ENCODE measurements at places on chromosomes 5 and 9.

- DNase-seq = no peak
Observed at GRCh38 chr5:129653057-129653375, 94.9 kb upstream of the MINAR2 start.

- peak; percentile 77 for DNase-seq
Observed at GRCh38 chr5:134554319-134555222, 29.1 kb downstream of the JADE2 start.

GRCh38 chr5:66945389-66946349, 250.9 kb downstream of the CD180 start:
- DNase-seq = no peak

DNA sequence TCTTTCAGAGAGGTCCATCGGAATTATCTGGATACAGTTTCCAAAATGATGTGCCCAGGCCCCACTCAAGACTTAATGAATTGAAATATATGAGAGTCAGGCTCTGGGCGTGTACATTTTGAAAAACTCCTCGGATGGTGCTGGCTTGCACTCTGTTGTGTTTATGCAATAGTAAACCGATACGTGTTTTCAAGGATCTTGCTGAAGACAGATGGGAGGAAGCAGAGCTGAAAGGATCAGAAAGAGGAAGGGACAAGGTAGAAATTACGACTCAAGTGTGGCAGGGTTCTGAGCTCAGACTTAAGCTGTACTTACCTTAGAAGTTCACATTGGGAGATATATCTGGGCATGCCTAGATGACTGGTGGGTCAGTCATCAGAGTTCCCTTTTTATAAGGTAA, 13.7 kb upstream of the STOM start:
- DNase-seq = no peak

GRCh38 chr9:33043671-33044070, 18.6 kb downstream of the DNAJA1 start:
- DNase-seq = no peak

- no peak for DNase-seq
Observed at GRCh38 chr5:171309276-171310211, 496 bp downstream of the TLX3 start.

- DNase-seq = no peak
Observed at GRCh38 chr9:136529516-136530460, 16.1 kb downstream of the NOTCH1 start.

GRCh38 chr9:215631-216155, 1.0 kb downstream of the DOCK8 start:
- DNase-seq = no peak

DNA sequence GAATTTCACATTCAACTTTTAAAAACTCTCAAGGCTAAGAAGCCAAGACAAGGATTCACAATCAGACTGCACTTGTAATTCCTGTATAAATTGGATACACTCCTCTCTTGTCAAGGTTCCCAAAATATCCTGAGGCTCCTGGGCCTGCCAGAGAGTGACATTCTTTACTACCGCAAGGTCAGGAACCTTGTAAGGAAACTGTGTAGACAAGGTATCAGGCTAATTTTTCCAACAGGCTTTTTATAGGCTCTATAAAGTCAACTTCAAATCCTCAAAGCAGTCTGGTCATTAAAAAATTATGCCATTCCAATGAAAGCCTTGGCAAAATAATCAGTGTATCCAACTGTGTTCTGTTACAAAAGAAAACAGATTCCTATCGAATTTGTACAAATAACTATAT, 15.5 kb upstream of the PAIP1 start:
- peak; percentile 4 for DNase-seq

DNA sequence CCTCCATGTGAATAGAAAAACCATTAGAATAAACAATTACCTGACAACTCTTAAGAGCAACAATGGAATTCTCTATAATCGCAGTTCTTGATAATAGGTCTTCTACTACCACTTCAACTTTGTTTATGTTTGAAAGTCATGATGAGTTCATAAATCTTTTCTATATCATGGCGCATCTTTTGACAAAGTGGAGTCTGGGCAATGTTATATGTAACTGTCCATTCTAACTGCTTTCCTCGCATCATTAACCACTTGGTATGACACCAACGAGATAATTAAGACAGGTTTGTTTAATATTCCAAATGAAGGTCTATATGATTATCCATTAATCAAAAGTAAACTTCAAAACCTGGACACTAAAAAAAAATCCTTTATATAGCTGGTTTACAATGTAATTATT, 272.0 kb downstream of the DENND1A start:
- DNase-seq = no peak

DNA sequence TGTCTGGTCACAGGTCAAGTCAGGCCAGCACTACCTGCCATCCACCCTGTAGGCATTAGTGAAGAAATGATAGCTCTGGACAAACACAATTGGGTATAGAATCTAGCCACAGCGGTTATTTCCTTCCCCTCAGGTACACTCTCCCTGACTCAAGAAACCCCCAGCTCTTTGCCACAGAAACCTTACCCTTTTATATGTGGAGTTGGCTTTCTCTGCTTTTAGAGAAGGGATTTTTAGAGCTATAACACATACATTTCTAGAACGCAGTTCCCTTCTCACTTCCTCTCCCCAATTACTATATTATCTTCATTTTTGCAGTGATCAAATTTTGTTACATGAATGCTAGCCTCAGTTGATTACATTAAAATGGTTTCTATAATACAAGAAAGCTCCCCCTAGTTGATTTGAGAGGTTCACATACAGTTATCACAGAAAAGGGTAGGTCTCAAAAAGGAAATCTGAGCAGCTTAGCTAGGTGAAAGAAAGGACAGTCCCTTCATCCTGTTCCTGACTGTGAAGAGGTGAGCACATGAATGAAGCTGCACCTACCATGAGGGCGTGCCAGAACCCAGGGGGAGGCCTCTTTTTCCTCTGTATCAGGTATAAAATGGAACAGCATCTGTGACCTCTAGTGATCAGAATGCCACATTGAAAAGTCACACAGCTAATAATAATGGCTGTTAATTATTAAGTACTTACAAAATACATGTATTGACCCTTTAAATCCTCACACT, 425.6 kb downstream of the KIAA0825 start:
- no peak for DNase-seq

DNA sequence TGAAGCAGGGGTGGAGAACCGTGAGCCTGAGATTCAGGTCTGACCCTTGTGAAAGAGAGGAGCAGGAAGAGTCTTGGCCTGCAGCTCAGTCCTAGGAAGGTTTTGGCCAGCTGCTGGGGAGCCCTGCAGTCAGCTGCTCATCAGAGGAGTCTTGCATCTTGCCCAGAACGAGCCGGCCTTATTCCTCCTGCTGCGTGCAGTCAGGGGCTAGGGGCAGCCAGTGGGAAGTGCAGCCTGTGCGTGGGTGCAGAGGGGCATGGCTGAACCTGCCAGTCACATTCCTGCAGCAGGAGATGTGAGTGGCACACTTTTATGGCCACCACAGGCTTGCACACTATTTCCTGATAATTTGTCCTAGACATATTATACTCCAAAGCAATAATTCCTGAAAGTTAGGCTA, 278.7 kb downstream of the NPR3 start:
- no peak for DNase-seq

DNA sequence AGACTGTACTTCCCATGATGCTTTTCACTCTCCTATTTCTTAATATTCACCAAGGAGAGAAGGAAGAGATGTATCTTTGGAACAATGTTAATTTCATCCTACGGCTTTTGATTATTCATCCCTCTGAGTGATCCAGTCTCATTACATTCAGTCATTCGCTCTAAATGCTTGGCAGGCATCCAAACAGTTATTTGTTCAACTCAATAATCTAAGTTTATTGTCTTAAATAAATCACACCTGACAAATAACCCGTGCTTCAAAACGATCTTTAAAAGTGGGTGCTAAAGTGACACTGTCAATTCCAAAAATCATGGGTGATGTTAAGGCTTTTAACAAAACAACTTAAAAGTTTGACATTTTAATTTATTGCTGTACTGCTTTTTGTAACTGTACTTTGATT, 233.1 kb downstream of the RASEF start:
- no peak for DNase-seq

- DNase-seq = no peak
Observed at GRCh38 chr9:119868694-119869093, 499.5 kb upstream of the BRINP1 start.

DNA sequence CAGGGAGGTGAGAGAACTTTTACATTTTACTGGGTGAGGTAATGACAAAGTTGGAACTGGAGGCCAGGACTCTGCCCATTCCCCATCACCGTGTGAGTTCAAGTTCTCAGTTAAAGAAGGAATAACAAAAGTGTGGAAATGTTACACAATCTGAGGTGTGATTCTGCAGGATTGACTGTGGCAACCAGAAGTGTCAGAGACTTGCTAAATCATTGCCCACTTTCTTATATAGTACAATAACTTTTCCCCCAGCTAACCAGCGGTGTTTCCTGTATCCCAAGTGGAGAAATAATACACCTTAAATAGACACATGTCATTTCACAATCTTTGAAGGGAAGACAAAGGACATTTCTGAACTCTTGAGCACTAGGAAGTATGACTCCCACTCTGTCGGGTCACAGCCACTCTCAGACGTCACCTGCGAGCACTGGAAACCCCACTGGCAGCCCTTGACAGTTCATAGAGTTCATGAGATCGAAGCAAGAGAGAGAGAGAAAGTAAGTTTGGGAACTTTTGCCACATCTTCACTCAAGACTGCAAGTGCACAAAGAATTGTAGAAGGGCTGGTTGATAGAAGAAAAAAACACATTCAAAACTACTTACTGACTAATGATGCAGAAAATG, 28.4 kb downstream of the PAX5 start:
- DNase-seq = no peak
